T-helper 17 cell (primary cell): ENCODE measurements at places on chromosomes 1 and 21.

DNA sequence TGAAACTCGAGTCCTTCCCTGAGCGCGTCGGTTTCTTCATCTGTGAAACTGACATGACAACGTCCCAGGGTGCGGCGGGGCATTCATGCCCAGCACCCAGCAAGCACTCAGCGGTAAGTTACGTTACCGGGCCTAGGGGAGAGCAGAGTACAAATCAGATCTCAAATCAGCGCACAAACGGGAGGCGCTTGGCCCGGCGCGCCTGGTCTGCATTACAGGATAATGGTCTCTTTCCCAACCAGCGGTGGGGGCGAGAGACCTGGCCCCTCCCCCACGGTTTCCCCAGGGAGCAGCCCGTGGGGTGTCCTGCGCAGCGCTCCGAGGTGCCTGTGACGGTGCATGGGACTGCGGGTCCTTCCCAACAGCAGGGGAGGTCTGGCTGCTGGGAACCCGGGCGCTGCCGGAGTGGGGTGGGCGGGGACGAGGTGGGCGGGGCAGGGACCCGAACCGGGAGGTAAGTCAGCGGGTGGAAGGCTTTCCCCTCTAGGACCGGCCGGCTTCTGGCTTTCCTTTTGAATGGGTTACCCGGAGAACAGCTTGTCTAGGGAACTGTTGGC lies 1.0 kb downstream of the TMEM51 start:
- DNase-seq, result no peak

DNA sequence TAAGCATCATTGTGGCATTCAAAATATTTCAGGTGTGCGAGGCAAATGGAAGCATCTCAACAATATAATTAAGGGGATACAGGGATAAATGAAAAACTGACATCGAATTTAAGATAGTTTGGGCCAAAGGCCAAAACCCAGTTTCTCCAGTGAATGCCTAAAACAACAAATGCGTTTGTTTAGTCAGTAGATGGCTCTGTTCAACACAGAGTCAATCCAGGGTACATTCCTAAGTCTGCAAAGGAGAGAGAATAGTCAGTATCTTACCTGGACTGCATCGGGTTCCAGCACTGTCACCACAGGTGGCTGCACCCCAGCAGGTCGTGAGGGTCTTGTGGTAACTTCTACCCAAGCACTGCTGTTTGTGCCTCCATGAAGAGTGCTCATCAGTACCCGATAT lies 321.1 kb downstream of the KCTD3 start:
- DNase-seq, result no peak

DNA sequence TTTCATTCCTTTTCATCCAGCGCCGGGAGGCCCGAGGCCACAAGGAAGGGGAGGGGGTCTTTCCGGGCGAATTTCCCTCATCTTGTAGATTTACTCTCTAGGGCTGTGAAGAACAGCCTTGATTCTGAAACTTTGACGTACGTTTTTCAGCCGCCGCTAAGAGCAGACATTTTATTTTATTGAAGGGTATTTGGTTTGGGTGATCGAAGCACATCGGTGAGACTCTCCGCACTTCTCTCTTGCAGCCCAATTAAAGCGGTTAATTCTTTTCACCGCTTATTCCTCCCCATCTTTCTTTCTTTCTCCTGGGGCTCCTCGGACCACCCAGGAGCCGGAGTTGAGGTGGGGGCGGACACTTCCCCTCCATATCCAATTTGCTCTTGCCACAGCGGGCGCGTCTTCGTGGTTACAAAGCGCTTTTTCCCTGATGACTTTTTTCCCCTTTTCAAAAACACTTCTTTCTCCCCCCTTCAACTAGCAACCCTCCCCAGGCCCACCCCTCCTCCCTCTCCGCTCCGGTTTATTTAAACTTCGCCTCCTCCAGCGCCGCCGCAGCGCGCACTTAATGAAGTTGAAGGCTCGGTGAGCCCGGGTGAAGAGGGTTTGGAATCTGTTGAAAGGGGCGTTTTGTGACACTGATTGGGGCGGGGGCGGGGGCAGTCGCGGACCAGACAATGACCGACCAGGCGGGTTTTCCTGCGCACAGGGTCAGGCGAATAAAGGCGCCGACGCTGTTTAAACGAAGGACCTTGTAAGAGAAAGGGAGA lies 5.9 kb downstream of the FOXD2 start:
- DNase-seq, result no peak

GRCh38 chr1:110130113-110130591 lies 17.9 kb downstream of the UBL4B start:
- DNase-seq, result no peak

DNA sequence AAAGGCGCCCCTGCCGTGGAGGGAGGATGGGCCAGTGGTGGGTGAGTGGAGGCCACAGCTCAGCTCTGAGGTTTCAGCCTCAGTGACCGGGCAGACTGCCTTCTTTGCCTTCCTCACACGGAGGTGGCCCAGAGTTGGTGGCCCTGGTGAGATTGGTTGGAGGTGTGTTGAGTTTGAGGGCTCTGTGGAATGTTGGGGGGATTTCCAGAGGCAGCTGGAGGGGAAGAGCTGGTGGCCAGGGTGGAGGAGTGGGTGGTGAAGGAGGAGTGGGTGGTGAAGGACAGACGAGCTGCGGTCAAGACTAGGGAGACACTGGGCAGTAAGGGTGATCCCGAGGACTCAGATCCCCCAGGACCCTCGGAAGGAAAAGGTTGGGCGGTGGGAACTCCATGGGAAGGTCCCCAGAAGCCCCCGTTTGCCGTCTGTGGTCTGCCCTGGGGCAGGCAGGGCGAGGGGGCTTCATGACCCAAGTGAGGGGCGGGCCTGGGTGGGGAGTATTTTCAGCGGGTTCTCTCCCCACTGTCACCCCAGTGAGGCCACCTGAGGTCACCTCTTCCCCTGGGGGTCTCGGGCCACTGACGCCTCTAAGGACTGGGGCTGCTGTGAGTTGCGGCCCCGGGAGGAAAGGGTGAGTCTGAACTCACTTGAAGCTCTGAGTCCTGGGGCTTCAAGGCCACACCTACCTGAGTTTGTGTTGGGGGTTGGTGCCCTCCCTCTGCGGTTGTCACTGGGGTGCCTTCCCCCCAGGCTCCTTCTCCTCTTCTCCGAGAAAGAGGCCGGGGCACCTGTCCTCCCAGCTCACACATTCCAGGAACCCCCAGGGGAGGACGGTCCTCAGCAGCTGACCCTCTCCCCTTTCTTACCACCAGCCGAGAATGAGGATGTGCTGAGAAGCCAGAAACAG lies 22.7 kb upstream of the PIK3CD start:
- DNase-seq, result peak; percentile 40

DNA sequence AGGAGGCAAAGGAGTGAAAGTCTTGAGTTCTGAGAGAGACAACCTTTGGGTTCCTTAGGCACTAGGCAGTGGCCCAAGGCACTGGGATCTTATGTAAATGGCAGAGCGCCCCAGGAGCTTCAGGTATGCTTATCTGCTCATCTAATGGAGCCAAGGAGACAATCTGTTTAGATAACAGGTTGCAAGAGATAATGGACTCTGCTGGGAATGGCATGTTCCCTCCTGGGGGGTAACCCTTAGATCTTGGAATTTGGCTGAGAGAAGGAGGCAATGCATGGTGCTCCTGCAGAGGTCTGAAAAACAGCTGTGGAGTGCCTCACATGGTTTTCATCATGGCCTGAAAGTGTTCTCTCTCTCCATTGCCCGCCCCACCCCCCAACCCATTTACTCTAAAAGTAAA lies 44.1 kb upstream of the WLS start:
- DNase-seq, result no peak

DNA sequence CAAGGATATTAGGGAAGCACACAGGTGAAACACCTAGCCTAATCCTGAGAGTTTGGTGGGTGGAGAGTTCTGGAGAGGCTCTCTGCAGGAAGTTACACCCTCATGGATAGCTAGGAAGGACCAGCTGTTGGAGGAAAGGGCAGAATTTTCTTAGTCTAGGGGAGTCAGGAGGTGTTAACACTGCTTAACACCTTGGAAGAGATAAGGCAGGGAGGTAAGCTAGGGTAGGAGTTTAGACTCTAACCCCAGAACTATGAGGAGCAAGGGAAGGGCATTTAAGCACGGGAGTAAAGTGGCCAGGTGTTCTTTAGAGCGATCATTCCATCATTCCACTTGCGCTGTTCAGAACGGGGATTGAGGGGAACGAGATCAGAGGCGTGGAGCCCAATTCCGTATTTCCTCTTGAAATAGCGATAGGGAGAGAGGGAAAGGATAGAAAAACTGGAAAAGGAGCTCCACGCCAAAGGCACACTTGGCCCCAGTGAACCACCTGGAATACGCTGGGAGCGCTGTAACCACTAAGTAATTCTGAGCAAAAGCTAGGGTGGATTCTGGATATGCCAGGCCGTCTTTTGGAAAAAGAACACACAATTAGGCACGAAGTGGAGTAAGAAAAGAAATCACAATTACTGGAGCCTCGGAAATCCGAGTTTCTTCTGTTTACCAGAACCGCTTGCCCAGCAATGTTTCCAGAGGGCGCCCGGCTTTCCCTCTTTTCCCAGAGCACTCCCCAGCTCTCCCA lies 1.5 kb upstream of the GPR137B start:
- no peak for DNase-seq
